ENCODE measurements at places on chromosomes 13 and 19.

- no peak for DNase-seq
Observed at GRCh38 chr13:51806566-51806965, 2.6 kb upstream of the DHRS12 start.

DNA sequence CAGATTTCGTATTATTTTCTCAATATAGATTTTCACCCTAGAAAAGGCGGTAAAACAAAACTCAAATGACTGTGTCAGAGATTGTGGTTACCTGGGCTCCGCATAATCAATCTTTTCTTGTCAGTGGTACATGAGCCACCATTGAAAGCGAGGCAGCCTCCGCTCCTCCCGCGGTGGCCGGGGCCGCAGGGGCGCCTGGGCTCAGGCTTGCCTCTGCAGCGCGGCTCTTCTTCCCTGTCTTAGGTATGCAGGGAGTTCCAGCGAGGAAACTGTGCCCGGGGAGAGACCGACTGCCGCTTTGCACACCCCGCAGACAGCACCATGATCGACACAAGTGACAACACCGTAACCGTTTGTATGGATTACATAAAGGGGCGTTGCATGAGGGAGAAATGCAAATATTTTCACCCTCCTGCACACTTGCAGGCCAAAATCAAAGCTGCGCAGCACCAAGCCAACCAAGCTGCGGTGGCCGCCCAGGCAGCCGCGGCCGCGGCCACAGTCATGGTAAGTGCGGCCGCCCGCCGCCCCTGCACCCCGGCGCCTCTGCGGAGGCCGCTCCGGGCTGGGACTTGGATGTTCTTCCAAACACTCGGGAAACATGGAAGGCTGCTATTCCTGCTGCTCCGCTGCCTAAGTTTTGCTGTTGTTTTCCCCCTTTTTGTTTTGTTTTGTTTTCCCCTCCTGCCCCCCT is 87.3 kb upstream of the RAP2A start:
- no peak for DNase-seq

DNA sequence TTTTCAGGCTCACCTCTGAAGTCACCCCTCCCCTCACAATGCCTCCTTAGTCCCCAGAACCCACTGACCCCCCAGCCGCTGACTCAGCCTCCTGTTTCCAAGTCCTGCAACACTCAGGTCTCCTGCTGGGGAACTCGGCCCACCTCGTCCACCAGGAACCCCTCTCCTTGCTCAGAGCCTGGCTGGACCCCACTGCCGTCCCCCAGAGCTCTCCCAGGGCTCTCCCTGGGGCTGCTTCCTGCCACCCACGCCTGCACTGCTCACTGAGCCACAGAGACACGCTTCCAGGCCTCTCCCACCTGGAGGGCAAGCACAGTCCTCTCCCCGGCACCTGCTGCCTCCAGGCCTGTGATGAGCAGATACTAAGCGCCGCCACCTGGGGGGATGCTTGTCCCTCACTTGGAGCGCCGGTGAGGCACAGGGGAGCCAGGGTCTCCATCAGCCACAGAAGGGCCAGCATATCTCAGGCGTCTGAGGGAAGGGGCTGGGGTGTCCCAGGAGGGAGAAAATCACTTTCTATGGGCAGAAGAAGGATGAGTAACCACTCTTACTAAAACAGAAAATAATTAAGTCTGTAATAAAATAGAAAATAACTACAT is 53.8 kb downstream of the KLF2 start:
- no peak for DNase-seq

DNA sequence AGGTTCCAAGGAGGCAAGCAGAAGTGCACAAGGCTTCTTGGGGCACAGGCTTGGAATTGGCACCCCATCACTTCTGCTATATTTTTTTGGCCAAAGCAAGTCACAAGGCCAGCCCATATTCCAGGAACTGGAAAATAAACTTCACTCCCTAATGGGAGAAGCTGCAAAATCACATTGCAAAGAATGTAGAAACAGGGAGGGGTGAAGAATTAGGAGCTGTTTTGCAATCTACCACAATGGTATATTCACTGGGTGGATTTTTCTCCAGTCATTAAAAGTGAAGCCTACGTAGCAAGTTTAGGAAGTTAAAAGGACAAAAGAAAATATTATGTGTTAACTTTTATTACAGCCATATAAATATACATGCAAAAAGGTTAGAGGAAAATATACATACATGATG is 464.8 kb downstream of the COG6 start:
- DNase-seq, result no peak

- no peak for DNase-seq
Observed at GRCh38 chr19:57269515-57270250, 10.6 kb upstream of the ZNF460 start.

GRCh38 chr19:16454351-16454918 is 17.3 kb downstream of the EPS15L1 start:
- DNase-seq, result no peak

GRCh38 chr13:53254500-53254899 is 225.9 kb downstream of the OLFM4 start:
- DNase-seq, result no peak

- DNase-seq, result peak; percentile 43
Observed at GRCh38 chr19:1473085-1473851, 5.7 kb downstream of the C19orf25 start.

Measured in right cardiac atrium (tissue), 5 donors.